ENCODE measurements at places on chromosomes 1 and 21.

- peak; percentile 74 for DNase-seq
Measured at GRCh38 chr1:54791880-54792522, 9.1 kb downstream of the TTC22 start.

- no peak for DNase-seq
Measured at GRCh38 chr1:91901231-91901630, 15.3 kb upstream of the TGFBR3 start.

GRCh38 chr1:156388174-156389137 is 19.4 kb downstream of the RHBG start:
- no peak for DNase-seq

DNA sequence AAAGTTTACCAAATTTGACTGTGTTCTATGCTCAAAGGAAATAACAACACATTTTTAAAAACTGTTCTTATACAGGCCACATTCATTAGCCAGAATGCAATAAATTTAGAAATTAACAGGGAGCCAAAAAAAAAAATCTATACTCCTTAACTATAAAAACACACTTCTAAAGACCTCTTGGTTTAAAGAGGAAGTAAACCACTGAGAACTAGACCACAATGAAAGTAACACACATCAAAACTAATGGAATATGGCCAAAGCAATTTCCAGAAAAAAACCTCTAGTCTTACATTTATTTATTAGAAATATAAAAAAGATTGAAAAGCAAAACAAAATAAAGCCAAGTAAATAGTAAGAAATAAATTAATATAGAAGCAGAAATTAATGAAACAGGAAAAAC is 48.9 kb upstream of the GADD45A start:
- no peak for DNase-seq

- DNase-seq: peak; percentile 40
Measured at GRCh38 chr1:172699111-172699510, 40.2 kb downstream of the FASLG start.

GRCh38 chr1:51922040-51922439 is 43.5 kb upstream of the NRDC start:
- DNase-seq: no peak

- peak; percentile 73 for DNase-seq
Measured at GRCh38 chr21:42539931-42540343, 26.3 kb downstream of the SLC37A1 start.

DNA sequence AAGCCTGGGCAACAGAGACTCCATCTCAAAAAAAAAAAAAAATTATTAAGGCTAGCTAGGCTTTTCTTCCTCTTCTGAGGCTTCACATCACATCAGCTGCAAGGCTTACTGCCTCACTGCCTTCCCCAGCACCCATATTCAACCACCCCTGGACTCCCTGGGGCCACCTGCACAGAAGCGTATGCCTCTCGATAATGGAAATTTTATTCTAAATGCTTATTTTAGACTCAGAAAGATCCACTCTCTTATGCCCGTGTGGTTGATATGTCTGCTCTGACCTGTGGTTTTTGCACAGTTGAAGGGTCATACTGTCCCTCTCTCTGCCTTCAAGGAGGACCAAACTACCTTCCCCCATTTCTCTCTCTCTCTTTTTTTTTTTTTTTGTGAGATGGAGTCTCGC is 1.5 kb upstream of the FCRLA start:
- no peak for DNase-seq

DNA sequence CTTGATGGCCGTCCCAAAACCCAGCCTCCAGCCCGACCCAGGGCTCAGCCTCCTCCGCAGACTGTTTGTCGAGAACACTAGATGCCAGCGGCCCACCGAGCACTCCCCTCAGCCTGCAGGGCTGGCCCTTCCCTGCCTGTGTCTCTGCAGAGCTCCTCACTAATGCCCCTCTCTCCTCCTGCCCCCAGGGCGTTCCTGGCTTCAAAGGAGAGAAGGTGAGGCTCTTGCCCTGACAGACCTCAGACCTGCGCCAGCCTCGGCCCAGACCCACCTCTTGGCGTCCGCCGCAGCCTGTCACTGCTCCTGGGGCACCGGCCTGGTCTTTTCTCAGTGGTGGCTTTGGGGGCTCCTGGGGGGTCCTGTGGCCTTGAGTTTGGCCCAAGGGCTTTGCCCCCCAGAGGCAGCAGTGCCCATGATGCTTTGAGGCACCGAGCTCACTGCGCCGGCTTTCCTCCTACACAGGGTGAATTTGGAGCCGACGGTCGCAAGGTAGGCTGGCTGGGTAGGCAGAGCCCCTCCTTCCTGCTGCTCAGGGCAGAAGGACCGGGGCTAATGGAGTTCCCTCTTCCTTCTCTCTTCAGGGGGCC is 18.4 kb downstream of the COL6A2 start:
- DNase-seq: no peak

GRCh38 chr1:79785561-79785960 is 779.0 kb upstream of the ADGRL4 start:
- no peak for DNase-seq

GRCh38 chr1:21308847-21309652 is 18.8 kb upstream of the ECE1 start:
- peak; percentile 72 for DNase-seq

- peak; percentile 20 for DNase-seq
Measured at GRCh38 chr1:153058154-153058553, 842 bp upstream of the SPRR2A start.

DNA sequence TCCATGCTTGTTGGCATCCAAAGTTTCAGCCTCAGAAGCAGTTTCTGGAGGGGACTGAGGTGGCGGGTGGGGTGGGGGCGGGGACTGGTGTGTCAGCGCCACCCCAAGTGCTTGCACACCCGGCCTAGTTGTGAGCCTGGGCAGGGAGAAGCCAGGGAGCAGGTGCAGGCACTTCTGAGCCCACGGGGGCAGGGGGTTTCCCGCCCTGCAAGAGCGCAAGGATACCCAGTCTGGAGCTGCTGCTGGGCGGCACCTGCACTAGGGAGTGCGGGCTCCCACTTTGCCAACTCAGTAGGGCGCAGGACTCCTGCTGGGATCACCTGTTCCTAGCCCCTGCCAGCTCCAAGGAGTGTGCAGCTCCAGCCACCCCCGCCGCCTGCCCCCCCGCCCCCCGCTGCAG is 33.5 kb downstream of the MAGI3 start:
- DNase-seq: no peak

DNA sequence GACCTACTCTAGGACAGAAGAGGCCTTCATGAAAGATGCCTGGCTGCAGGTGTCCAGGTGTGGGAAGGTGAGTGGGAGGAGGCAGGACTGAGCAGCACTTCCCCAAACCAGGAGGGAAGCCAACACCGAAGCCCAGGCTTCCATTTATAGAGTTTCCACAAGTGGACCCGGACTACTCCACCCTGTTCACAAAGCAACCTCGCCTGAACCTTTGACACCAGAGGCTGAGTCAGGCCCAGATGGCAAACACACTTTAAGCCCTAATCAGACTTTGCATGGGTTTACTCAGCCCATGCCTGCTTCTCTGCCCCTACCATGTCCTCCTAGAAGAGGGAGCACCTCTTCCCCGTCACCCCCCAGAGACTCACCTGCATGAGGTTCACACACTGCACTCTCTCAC is 14.0 kb downstream of the PRR9 start:
- no peak for DNase-seq

DNA sequence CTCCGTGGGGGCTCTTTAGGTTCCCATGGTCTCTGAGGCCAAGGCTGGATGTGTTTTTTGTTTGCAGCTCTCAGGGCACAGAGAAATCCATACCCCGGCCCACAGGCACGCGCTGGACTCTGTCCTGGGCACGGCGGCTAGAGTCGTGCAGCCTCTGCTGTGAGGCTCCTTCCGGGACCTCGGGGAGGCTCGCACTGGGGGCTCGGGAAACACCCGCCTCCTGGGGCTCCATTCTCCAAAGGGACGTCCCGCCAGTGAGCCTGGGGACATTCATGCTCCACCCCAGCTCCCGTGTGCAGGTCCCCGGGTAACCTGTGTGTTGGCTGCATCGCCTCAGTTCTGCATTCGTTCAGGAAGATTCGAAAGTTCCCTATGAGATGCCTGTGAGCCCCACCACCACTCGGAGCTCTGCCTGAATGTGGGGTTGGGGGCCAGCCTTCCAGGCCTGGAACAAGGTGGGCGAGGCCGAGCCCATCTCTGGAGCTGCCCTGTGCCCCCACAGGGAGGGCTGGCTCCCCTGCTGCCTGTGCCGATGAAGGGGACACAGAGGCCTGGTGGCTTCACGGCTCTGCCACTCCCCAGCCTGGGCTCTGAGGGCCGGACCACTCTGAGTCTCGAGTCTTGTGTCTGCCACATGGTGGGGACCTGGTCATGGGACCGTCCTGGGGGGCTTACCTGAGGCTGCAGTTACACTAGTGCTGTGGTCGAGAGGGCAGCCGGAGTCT is 182.0 kb upstream of the ARHGEF16 start:
- no peak for DNase-seq

GRCh38 chr1:45969866-45970265 is 162.6 kb downstream of the PIK3R3 start:
- DNase-seq: no peak

- DNase-seq: no peak
Measured at GRCh38 chr1:46473991-46474390, 15.6 kb upstream of the DMBX1 start.

GRCh38 chr21:25850126-25850842 is 115.5 kb downstream of the GABPA start:
- no peak for DNase-seq

DNA sequence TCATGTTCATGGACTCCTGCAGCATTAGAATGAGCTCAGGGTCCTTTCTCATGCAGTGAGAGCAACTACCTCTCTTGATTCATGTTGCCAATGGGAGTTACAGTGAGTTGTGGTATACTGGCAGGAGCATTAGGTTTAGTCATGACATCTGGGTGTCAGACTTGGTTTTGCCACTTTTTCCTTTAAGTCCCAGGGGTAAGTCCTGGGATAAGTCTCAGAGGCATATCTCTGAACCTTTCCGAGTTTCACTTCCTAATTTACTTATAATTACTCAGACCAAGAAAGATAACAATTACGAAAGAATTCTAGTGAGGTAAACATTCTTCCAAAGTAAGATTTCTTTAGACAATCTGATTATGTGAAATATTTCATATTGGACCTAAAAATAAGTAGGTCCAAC is 606.0 kb downstream of the SMYD3 start:
- no peak for DNase-seq

- no peak for DNase-seq
Measured at GRCh38 chr1:85062425-85063026, 14.2 kb upstream of the MCOLN3 start.

GRCh38 chr1:217661407-217661806 is 30.3 kb downstream of the SPATA17 start:
- DNase-seq: no peak

- no peak for DNase-seq
Measured at GRCh38 chr1:90509225-90510048, 207.7 kb downstream of the BARHL2 start.

- no peak for DNase-seq
Measured at GRCh38 chr1:167726008-167726407, 4.2 kb downstream of the MPZL1 start.

- no peak for DNase-seq
Measured at GRCh38 chr1:61645476-61645875, 79.5 kb downstream of the TM2D1 start.

DNA sequence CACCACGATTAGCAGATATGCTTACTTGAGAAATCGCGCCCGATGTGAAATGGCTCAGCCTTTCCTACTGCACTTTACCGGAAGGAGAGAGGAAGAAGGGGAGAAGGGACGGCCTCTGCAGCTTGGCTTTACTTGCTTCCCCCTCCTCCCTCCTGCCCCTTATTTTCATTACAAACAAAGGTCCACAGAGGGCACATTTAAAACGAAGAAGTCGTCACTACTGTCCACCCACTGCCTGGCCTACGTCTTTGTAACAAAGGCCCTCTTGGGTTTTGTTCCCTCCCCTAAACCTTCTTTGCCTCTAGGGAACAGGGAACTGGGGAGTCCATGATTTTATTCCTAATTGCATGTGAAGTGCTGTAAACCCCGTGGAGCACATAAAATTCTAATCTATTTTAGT is 308.5 kb downstream of the LMX1A start:
- DNase-seq: no peak

GRCh38 chr1:154353460-154353904 is 28.2 kb downstream of the ATP8B2 start:
- peak; percentile 77 for DNase-seq

GRCh38 chr1:222252788-222253187 is 295.1 kb downstream of the HHIPL2 start:
- no peak for DNase-seq

DNA sequence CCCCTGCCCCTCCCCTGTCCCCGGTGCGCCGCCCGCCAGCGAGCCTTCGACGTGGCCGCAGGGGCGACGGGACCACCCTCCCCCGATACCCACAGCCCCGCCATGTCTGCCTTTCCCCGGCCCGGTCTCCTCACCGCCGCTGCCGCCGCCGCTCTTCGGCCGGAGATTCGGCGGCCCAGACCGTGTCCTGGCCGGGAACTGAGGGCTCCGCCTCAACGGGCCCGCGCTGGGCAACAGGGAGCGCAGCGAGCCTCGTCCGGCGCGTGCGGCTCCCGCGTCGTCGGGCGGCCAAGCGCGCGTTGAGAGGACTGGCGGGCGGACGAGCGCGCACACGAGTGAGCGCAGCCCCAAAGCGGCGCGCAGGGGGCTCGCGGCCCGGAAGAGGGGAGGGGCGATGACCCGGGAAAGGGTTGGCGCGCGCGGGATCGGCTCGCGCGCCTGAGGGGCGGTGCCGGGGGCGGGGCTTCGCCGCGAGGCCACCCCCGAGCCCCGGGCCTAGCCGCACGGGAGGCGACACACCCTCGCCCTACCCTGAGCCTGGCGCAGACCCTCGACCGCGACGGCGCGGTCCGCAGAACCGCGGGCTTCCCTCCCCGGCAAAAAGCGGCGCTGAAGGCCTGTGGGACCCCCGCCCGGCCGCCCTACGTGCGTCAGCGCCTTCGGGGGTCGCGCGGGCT is at the start of gene BTG3:
Gene BTG3, minus strand, starts transcription at position 337 of the 677 bp plus-strand sequence. CDS start 3,757 bp downstream, outside the sequence.
- peak; percentile 87 for DNase-seq

DNA sequence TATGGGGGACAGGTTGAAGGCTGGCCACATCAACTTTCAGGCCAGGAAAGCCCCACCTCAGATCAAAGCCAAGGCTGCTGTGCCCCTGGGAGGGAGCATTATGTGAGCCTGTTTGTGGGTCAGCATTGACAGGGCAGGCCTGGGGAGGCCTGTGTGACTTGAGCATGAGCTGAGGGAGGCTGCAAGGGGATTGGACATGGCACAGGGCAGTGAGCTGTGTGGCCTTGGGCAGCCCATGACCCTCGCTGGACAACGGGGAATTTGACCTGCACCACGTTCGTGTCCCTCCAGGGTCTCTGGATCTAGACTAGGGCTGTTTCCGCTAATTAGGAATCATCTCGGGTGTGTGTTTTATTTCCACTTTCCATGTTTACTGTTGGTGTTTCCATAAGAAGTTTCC is 17.5 kb upstream of the LEFTY1 start:
- DNase-seq: no peak

Measured in hematopoietic multipotent progenitor cell treated with erythropoietin and hydrocortisone succinate and interleukin-3 and kit ligand, for 8 days (in vitro differentiated cells).